Tibial nerve (tissue), 4 donors: ENCODE measurements at places on chromosomes 2 and 18. TPM values are rescaled to one million over a fixed set of nuclear protein-coding genes. Genes with fewer than 3 reads are reported as not detected.

DNA sequence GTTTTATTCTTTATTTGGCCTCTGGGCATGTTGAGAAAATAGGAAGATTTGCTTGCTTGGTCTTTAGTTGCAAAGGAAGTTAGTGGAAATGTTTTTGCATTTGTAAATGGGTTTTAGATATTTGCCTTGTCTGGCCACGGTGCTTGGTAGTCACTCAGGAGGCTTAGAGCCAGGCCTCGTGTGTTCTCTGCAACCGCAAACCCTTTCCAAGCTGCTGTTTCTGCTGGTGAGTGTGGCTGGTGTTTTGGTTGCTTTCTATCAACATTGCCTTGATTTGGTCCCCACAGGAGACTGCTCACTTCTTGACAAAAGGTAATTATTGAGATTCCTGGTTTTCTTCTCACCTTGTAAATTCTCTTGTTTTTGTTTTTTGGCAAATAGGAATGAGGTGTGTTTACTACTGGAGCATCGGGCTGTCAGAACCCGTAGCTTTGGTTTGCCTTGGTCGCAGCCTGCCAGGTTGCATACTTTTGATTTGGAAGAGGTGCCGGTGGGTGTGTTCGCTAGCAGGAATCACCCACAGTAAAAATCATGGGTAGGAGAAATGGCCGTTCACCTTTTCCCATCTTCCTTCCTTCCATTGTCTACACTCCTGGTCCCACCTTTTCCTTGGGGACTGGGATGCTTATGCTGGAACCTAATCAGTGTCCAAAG is 15.8 kb downstream of the ASAP2 start:
- no peak for DNase-seq

DNA sequence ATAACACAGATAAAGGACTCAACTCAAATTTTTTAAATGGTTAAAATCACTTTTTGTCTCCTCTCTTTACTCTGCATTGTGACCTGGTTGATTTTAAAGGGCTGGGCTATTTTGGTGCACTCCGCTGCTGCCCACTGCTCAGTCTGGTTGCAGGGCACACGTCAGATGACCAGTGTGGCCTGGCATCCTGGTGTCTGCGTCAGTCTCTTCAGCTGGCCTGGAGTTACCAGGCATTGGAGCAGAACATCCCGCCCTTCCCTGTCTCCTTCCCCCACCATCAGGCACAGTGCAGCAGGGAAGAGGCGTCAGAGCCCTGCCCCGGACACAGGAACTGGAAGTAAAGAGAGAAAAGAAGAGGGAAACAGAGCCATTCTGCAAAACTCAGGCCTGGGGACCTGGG is 8.9 kb downstream of the C1QL2 start:
- DNase-seq: no peak

NEUROD1 gene
- total RNA-seq: not detected

GRCh38 chr2:121096611-121097010 is 188.4 kb downstream of the TFCP2L1 start:
- DNase-seq: no peak
